ENCODE measurements at places on chromosomes 1 and 21.

DNA sequence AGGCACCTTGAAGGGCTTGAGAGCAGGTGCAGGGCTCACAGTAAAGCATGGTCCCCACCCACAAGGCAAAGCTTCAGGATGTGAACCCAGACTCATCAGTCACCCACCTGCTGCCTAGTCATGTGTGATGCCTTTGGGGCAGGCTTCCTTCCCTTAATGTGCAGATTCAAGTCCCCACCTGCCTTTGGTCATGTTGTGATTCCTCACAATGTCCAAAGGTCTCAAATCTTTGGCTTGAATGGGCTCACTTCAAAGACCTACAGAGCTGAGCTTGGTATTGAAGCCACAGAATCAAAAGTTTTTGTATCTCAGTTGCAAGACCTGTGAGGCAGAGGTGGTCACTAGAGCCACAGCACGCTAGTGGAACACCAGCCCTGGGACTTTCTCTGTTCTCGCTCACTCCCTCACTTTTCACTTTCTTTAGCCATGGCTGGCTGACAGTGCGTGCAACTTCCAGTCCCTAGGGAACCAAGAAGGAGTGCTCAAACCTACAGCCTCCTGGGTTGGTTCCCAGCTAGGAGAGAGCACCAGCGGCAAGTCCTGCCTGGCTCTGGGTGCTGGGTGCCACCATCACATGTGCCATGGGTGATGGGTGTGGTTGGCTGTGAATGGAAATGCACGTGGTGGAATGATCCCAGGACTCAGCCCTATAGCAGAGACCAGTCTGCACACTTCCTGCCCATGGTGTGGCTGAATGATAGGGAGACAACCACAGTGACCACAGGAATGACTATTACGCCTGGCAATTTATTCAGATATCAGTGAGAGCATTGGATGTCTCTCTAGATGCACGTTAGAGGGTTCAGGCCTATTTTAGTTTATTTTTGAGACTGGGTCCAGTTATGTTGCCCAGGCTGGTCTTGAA lies 26.4 kb upstream of the CLIC6 start:
- DNase-seq = no peak

DNA sequence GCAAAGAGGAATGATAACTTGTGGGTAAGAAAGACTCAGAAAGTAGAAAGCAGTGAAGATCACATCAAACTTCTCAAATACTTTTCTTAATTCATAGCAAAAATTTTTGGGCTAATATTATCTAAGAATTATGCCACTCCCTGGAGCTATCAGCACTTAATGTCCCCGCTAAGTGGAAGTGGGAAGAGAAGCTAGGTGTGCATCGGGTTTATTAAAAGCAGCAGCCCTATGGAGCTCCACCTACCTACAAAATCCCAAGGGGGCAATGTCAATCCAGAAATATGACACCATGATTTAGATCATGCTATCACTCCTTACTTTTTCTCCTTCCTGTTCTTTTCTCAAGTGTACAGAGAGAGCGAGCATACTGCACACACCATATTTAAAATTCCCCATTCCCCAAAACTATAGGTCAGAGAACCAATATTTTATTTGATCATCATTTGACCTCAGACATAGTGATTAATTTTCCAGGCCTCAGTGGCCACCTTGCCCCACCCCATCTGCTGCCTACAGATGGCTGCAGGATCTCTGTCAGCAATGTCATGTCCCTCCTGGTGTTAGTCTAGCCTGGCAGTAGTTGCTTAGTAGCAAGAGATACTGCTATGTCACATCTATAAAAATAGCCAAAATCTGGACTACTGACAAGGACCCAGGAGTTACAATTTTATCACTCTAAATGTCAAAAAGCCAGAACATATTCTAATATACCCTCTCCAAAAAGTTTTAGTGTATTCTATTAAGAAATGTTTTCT lies 66.6 kb downstream of the MAP3K21 start:
- DNase-seq = no peak

DNA sequence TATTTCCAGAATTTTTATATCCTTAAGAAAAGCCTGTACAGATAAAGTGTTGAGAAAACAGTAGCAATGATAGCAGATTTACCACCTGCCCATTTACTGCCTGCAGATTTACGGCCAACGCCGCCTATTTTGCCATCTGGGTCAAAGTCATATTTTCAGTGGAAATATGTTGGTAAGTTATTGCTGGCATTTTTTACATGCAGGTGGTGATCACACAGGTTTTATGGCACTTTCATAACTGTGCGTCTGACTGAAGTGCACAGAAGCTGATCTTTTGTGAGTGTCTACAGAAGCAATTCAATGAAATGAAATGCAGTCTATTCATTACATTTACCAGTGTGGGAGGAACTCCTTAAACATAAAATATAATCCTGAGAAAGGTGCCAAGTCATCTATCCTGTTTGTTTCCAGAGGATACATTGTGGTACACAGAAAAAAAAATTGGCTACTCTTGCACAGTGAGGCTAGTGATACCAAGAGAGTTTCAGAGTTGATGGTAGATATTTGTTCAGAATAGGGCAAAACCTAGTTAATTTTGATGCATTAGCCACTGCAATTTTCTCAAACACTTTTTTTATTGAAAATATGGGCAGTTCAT lies 458.5 kb downstream of the NEGR1 start:
- DNase-seq = no peak

GRCh38 chr1:159924025-159924790 lies 1.1 kb downstream of the TAGLN2 start:
- DNase-seq = peak; percentile 94

GRCh38 chr21:45972716-45973474 lies 8.7 kb upstream of the COL6A1 start:
- no peak for DNase-seq

GRCh38 chr1:98766255-98766654 lies 104.7 kb downstream of the SNX7 start:
- DNase-seq = peak; percentile 31

- DNase-seq = no peak
Observed at GRCh38 chr21:24899138-24899537, 708.1 kb downstream of the MRPL39 start.

- no peak for DNase-seq
Observed at GRCh38 chr1:44637702-44638411, 36.4 kb downstream of the TMEM53 start.

GRCh38 chr21:22630953-22631465 lies 1632.8 kb downstream of the NCAM2 start:
- DNase-seq = no peak

DNA sequence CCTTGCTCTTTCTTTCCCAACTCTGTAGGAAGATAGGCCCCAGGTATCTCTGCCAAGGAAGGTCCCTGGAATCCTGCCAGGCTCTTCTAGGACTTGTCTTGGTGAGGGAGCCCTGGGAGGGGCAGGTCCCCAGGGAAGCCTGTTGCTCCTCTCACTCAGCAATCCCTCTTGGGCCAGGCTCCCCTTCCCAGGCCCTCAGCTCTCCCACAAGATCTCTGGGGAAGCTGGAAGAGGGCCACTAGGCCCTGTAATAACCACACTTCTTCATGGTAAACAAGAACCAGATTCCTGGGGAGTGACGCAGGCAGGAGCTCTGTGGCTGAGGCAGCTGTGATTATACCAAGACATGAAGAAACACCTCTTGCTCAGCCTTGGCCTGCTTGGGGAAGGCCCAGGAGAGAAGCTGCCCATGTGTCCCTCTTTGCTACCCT lies 9.9 kb upstream of the MAPKAPK2 start:
- DNase-seq = no peak

GRCh38 chr1:80918380-80918779 lies 882.4 kb upstream of the ADGRL2 start:
- no peak for DNase-seq

- no peak for DNase-seq
Observed at GRCh38 chr1:224253721-224254120, 70.7 kb downstream of the DEGS1 start.

DNA sequence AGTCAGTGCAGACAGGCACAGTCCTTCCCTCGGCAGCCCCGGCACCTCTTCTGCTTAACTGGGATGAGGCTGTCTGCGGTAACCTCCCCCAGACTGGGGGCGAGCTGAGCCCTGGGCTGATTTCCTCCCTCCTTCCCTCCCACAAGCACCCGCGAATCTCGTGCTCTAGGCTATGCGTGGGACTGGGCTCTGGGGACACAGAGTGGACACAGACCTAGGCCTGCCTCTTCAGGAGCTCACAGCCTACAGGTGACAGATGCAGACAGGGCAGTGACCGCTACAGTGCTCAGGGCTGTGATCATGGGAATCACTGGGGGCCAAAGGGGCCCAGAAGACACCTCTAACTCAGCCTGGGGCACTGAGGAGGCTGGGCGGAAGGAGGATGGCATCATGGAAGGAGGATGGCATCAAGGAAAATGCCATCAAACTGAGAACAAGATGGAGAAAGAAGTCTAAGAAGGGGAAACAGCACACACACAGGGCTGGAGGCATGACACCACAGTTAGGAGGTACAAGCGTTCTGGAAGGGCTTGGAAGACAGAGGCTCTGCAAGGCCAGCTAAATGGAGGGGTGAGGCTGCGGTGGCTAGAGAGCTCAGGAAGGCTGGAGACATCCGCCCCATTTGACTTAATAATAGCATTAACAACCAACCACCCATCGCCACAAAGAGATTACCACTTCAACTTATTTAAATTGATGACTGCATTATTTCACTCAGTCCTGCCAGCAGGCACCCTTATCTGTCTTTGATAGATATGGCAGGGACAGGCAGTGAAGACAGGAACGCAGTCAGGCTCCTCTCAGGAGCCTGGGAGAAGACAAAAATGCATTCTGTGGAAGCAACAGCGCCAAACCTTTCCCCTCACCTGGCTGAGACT lies 4.2 kb downstream of the TTC39A start:
- DNase-seq = no peak

DNA sequence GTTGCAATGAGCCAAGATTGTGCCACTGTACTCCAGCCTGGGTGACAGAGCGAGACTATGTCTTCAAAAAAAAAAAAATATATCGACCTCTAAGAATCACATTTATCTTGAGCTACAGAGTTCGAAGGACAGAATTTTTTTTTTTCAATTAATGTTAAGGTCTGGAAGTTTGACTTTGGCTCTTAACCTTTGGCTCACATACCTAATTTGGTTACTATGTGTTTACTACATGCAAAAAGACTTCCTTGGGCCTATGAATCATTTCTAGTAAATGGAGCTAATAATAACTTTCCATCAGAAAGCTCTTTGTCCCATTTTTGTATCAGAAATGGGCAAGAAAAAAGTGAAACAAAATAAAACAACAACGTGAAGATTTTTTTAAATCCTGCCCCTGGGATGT lies 351.2 kb downstream of the SMYD3 start:
- DNase-seq = no peak

- no peak for DNase-seq
Observed at GRCh38 chr1:26690576-26691031, 5.2 kb upstream of the ARID1A start.

DNA sequence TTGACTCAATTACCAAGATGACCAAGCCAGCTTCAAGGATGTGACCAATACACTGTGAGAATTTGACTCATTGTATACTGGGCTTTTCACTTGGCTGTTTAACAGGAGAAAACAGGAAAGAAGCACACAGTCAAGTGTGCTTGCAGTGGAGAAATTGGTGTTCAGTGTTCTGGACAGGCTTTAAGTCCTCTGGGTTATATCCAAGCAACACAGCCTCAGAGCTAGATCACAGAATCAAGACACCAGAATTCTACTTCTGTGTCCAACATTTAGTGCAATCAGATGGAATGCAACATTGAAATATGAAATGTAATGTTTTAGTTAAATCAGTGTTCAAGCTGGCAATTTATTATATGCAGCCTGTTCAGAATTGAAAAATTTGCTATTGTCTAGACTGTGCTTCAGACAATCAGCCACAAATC lies 694.4 kb downstream of the LTN1 start:
- no peak for DNase-seq

- no peak for DNase-seq
Observed at GRCh38 chr1:145944532-145944931, 13.3 kb downstream of the LIX1L start.

GRCh38 chr1:20442920-20443625 lies 42.9 kb downstream of the CAMK2N1 start:
- DNase-seq = no peak

DNA sequence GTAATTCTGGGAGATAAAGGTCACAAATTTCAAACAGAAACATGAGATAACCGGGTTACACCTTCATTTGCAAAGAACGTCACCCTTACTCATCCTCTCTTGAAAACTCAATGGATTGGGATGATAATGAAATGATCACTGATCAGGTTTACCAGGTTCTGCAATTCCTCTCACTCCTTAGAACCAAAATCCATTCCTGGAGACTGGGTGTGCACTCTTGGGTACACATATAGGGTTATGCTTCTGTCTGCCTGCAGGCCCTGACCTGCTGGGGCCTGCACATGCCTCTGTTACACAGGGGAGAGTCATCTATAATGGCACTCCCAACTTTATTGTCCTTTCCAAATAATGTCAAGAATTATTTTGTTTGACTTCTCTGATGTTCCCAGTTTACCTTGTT lies 8.3 kb downstream of the SUSD4 start:
- DNase-seq = no peak

- DNase-seq = no peak
Observed at GRCh38 chr21:43599728-43600127, 59.6 kb downstream of the HSF2BP start.

- DNase-seq = peak; percentile 91
Observed at GRCh38 chr1:108075055-108075454, 110.1 kb upstream of the VAV3 start.

- DNase-seq = no peak
Observed at GRCh38 chr21:26457817-26458216, 115.3 kb downstream of the CYYR1 start.

- DNase-seq = no peak
Observed at GRCh38 chr1:11237356-11237755, 25.0 kb downstream of the MTOR start.

- no peak for DNase-seq
Observed at GRCh38 chr1:27555700-27556424, 48.1 kb downstream of the AHDC1 start.

GRCh38 chr1:12309783-12310742 lies 80.2 kb downstream of the VPS13D start:
- no peak for DNase-seq

DNA sequence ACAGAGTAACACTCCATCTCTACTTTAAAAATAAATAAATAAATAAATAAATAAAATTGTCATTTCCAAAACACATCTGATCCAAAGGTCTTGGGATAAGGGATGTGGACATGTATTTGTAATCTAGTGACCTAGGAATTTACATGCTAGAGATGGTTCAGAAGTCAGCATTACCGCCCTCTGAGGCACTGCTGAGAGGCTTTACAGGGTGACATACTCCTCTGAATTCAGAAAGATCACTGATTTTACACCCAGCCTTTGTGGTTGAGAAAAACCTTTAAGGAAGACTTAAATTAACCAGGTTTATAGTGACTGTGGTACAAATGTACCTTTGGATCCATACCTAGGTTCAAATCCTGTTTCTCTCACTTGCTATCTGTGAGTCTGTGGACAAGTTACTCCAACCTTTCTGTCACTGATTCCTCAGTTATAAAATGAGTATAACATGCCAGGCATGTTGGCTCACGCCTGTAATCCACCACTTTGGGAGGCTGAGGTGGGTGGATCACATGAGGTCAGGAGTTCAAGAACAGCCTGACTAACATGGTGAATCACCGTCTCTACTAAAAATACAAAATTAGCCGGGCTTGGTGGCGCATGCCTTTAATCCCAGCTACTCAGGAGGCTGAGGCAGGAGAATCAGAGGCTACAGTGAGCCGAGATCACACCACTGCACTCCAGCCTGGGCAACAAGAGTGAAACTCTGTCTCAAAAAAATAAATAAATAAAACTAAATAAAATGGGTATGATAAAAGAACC lies 20.1 kb downstream of the OSBPL9 start:
- no peak for DNase-seq

All from CD14-positive monocyte (primary cell).